ENCODE measurements at places on chromosomes 5 and 9.

GRCh38 chr9:16197578-16198370 lies 644.9 kb downstream of the CCDC171 start:
- DNase-seq: peak; percentile 31

DNA sequence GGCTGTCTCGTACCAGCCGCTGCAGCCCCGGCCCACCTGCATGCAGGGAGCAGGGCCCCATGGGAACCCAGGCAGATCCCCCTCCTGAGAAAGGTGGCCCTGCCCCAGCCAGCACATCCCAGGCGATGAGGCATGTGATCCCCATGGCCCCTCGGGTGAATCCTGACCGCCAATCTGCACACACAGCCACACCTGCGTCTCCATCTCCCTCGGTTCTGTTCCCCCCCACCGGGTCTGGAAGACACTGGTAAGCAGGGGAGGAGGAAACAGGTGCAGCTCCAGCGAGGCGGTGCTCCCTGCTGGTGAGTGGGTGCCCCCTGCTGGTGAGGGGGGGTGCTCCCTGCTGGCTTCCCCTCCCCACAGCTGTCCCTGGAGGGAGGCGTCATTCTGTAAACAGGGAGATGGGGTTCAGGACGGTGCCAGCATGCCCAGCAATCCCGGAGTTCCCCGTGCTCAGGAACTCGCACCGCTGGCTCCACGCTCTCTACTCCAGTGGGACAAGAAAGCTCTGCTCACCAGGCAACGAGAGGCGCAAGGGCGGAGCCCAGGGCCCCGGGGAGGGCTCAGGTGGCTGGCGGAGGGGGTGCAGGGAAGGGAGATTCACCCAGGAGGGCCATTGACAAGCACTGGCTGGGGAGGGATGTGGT lies 28.4 kb upstream of the SLC12A7 start:
- peak; percentile 31 for DNase-seq

DNA sequence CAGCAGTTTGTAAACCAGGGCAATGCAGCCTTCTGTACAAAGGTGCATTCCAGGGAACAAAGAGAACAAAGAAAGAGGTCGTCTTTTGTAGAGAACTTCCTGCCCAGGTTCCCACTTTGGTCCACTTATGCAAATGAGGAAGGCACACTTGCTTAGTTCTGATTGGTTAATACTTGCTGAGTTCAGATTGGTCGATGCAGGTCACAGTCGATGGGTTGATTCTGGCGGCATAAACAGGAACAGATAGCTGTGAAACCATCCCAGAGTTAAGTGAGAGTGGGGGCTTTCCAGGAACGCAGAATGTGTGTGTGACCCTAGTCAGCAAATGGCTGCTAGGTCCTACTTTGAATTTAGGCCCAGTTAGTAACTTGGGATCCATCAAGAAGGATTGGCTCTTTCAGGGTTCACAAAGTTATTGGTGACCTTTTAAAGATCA lies 1.8 kb upstream of the ADAMTS13 start:
- DNase-seq: no peak

DNA sequence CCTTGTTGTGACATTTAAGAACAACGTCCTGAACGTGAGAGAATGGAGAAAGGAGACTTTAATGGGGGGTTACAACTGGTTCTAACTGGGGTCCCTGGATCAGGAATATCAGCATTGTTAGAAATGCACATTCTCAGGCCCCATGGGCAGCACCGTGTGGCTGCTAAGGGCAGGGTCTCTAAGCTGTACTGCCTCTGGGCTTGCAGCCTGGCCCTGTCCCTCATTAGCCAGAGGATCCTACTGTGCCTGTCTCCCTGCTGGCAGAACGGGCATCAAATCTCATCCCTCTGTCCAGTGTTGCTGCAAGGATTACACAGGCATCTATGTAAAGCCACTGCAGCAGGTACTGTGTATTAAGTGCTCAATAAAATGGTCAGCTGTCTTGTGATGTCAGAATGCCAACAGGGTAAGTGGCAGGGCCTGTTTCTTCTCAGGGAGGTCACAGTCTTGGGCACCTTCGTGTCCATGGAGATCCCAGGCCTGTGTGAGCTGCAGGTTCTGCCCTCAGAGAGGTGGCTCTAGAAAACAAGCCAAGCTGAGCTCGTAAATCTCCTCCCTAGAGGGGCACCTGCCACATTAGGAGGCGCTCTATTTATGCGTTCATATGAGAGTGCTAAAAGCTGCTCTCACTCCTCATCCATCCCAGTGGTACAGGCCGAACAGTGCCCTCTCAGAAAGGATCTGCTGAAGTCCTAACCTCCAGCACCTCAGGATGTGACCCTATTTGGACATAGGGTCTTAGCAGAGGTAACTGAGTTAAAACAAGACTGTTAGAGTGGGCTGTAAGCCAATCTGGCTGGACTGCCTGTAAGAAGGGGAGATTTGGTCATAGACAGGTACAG lies 210.5 kb downstream of the GADD45G start:
- no peak for DNase-seq

DNA sequence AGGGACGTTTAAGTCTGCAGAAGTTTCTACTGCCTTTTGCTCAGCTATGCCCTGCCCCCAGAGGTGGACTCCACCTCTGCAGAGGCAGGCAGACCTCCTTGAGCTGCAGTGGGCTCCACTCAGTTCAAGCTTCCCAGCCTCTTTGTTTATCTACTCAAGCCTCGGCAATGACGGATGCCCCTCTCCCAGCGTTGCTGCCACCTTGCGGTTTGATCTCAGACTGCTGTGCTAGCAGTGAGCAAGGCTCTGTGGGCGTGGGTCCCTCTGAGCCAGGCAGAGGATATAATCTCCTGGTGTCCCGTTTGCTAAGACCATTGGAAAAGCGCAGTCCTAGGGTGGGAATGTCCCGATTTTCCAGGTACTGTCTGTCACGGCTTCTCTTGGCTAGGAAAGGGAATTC lies 2188.5 kb upstream of the WWC1 start:
- DNase-seq: no peak

GRCh38 chr5:32018476-32019436 lies 155.4 kb downstream of the GOLPH3 start:
- DNase-seq: no peak

- DNase-seq: no peak
Observed at GRCh38 chr5:177392765-177393164, 7.7 kb downstream of the PFN3 start.

- DNase-seq: peak; percentile 56
Observed at GRCh38 chr9:5563886-5564285, 53.6 kb downstream of the PDCD1LG2 start.

GRCh38 chr5:132421462-132421861 lies 52.0 kb downstream of the SLC22A5 start:
- DNase-seq: no peak

DNA sequence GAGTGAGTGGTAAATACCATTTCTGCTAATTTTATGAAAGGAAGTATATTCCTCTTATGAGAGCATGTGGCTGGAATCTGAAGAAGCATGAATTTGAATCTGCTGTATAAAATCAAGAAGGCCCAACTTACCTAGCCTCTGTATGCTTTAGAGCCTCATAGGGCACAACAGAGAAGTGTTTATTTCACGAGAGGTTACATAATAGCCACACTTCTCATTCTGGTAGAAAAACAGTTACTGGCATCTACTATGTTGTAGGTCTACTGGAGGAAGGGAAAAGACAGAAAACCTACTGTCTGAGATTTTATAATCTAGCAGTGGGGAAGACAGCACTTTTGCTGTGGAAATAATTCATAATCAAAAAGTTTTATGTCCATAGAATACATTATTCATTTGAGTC lies 172.6 kb upstream of the ZNF608 start:
- no peak for DNase-seq
